ENCODE measurements at places on chromosomes 16 and 17. TPM values are rescaled to one million over a fixed set of nuclear protein-coding genes. Genes with fewer than 3 reads are reported as not detected.
A peak's percentile ranks its signal among the peaks of the same experiment; 100 is the strongest.

DNA sequence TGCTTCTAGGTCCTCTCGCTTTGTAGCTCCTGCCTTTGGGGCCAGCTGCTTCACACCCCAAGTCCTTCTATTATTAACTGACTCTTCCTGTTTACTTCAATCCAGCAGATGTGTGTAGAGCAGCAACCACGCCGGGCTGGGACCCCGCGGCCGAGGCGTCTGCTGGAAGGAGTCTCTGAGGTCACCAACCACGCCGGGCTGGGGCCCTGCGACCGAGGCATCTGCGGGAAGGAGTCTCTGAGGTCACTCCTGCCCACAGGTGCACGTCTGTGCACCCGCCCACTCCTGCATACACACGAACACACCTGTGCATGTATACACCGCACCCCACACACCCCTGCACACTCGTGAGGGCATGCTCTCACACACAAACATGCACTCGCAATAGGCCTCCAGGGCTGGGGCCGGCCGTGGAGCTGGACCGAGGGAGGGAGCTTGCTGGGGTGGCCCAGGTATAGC, 7.8 kb upstream of the TEX19 start:
- no peak for DNase-seq

GRCh38 chr17:14604591-14605266, 303.8 kb downstream of the HS3ST3B1 start:
- DNase-seq = no peak

The GAA gene
- 99.1 TPM for total RNA-seq

The KRTAP3-2 gene
- not detected for total RNA-seq

The EVPL gene
- total RNA-seq = 46.8 TPM

The PRSS33 gene
- not detected for total RNA-seq

- no peak for DNase-seq
Measured at GRCh38 chr17:27558842-27559505, 72.0 kb upstream of the LGALS9 start.

GRCh38 chr17:63932721-63933120, 590 bp upstream of the CD79B start:
- DNase-seq = no peak

DNA sequence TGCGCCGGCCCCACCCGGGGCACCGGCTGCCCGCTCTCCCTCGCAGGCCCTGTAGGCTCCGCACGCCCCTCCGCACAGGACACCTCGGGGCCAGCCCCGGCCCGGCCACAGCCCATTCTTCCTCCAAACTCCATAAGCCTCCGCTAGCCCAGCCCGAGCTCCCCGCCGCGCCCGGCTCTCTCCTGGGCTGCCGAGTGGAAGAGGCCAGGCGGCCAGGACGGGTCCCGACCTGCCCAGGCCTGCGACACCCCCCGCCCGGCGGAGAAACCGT, 397 bp downstream of the NCOR1 start:
- DNase-seq = peak; percentile 86

GRCh38 chr17:60664022-60664421, 13.6 kb upstream of the BCAS3 start:
- DNase-seq = no peak

GRCh38 chr17:67689534-67690177, 28.1 kb upstream of the NOL11 start:
- DNase-seq = no peak

DNA sequence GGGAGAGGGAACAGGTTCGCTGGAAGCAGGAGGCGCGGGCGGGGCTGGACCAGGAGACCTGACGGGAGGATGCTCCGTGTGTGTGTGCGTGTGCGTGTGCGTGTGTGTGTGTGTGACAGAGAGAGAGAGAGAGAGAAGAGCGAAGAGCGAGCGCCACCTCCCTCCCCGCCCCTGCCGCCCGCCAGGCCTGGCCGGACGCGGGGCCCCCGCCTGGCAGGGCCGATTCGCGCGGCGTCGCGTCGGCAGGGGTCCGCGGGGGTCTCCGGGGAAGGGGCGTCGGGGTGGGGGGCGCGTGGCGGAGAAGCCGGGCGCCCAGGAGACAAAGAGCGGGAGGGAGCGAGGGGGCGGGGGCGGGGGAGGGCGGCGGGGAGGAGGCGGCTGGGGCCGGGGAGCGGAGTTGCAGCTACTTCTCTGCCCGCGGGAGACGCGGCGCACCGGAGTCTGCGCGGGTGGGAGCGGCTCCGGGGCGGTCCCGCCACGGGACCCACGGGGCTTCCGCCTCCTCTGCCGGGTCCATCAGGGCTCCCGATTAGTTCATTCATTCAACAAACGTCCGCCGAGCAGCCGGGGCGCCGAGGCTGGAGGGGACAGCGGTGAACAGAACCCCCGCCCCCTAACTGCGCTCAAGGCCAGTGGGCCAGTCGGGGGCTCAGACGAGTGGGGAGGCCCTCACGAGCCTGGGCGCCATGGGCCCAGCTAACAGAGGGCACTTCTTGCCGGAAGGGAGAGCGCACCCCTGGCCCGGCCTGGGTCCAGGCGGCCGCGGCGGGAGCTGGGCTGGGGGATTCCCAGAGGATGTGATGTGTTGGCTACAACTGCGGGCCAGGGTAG, at the start of gene SAMD14:
Gene SAMD14 (minus strand): TSS at position 433 of the 831 bp plus-strand sequence. CDS start 5,201 bp downstream, outside the sequence.
- DNase-seq = peak; percentile 69

DNA sequence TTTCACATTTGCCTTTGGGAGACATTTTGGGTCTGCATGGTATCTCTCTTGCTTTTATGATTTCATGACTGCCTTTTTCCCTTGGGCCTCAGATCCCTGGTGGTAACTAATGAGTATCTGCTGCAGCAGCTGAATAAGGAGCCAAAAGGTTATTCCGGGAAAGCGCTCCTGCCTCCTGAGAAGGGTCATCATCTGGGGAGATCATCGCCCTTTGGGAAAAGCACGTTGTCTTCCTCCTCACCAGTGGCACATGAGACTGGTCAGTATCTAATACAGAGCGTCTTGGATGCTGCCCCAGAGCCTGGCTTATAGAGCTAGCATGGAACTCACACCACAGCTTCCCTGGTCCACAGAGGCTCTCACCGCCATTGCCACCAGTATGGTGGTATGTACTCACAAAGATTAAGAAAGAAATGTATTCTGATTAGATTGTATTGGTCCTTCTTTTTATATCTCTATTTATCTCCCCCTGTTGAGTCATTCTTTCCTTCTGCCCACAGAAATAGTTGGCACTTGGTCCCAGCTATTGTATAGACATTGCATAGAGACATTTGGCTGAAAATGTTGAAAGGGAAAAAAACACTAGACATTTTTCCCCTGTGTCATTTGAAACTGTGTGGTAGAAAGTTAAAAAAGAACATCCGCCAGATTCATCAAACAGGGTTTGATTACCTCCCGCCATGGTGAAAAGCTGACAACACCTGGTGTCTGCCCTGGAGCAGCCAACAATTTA, 8.4 kb downstream of the TPPP3 start:
- no peak for DNase-seq

DNA sequence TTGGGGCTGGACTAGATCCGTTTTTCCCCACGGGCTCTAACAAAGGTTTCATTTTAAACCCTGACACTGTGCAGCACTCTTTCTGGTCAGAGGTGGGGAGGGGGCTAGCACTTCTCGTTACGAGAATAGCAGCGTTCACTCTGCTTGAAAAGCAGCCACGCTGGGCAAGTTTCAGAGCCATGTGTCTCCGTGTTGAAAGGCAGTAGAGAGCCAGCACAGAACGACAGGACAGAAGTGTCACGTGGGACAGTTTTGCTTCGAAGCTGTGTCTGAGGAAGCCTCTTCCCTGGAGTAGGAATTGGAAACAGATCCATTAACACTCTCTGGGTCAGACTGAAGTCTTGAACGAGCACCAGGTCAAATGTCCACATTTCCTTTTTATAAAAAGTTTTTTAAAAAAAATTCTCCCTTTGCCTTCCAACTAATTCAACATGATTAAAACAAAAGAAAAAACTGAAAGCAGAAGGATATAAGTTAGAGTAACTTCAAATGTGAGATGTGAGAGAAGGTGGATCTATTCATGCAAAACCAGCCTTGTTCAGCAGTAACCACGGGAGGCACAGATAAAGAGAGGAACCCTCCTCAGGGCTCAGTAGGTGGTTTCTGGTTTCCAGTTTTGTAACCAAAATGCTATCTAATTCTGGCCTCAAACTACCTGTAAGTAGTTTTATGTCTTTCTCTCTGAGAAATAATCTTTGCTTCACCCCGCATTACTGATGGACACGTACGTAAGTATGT, 65.0 kb downstream of the SMG6 start:
- no peak for DNase-seq

DNA sequence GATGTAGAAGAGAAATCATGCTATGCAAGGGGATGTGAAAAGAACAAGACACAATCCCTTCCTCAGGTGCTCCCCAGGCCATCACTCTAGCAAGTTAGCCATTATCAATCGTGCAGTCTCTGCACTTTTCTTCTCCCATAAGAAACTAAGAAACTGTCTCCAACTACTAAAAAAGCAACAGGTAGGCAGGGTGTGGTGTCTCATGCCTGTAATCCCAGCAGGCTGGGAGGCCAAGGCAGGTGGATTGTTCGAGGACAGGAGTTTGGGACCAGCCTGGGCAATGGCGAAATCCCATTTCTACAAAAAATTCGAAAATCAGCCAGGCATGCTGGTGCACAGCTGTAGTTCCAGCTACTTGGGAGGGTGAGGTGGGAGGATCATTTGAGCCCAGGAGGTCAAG, 13.8 kb downstream of the PARN start:
- no peak for DNase-seq

- DNase-seq = peak; percentile 92
Measured at GRCh38 chr16:2500918-2501750, 12.6 kb upstream of the ATP6V0C start.

DNA sequence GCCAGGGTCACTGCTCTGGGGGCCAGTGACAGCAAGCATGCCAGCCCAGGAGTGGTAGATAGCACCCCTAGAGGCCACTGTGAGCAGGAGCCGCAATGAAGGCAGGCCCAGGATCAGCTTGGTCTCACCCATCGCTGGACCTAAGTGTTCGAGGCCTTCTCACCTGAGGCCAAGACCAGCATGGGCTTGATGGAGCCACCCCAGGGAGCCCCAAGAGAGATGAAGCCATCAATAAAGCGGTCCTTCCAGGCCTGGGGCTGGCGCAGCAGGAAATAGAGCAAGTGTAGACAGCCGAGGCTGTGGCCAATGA, 1.8 kb downstream of the LCAT start:
- no peak for DNase-seq

The INCA1 gene
- 4.5 TPM for total RNA-seq

The CLDN9 gene
- total RNA-seq = 0.75 TPM

DNA sequence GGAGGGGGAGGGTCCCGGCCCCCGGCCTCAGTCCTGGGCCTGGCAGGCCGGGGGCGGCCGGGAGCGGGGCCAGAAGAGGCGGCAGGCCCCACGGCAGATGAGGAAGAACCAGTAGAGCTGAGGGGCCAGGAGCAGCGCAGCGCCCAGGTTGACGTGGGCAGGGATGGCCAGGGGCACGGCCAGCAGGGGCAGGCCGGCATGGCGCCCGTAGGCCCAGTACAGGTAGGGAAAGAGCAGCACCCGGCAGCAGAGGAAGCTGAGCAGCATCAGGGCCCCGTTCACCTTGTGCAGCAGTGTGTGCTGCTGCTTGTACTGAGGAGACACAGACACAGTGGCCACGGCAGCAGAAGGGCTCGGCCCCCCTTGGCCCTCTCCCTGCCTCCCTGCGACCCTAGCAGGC, 2.2 kb downstream of the C16orf92 start:
- DNase-seq = no peak

- no peak for DNase-seq
Measured at GRCh38 chr17:77449908-77450741, 309.4 kb downstream of the SEC14L1 start.

The SLC12A3 gene
- total RNA-seq = not detected

DNA sequence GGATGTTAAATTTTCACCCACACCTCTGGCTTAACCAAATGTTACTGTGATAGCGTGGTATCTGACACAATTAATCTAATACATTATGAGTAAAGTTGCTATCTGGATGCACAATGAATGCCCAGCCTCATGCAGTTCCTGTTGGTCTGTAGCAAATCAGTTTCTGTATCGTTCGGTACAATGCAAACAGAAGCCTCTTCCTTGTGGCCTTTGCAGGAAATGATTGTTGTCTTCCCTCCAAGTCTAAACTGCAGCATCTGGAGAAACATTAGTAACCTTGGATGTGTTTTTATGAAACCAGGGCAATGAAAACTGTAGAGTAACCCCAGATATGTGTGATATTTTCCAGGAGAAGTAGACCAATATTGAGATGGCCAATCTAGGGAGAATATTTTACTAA, 46.8 kb downstream of the CYB561 start:
- DNase-seq = no peak

- DNase-seq = no peak
Measured at GRCh38 chr17:58693208-58693607, 806 bp downstream of the RAD51C start.

DNA sequence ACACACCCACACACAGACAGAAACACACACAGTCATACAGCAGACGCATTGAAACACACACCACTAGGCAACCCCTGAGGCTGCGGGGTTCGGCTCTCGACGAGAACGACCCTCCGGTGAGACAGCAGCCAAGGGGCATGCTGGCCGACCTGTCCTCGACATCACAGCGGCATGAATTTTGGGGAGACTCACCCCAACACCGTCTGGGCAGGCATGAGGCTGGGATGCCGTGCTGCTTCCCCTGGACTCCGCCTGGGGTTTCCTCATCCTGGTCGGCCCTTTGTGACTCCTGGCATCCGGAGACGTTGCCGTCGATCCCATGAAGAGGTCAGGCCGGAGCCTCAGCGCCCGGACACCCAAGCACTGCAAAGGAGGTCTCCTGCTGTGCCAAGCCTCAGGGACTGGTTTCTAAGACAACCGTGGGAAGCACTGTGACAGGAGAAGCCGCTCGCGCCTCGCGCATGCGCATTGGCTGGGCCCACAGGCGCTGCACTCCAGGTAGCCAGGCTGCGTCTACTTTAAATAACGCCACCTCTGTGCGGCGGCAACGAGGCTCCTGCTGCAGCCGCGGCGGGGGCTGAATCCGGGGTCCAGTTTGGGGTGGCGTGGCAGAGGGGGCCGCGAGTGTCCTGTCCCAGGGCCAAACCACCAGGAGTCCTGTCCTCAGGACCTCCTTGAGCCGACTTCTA, 13.8 kb upstream of the KCNJ18 start:
- peak; percentile 67 for DNase-seq

- no peak for DNase-seq
Measured at GRCh38 chr16:628321-629061, 2.3 kb upstream of the WFIKKN1 start.

The CCL4 gene
- 12.5 TPM for total RNA-seq

The TTYH2 gene
- 7.4 TPM for total RNA-seq

GRCh38 chr16:78461496-78462287, 362.2 kb downstream of the WWOX start:
- DNase-seq = no peak

The IL34 gene
- 3.3 TPM for total RNA-seq

DNA sequence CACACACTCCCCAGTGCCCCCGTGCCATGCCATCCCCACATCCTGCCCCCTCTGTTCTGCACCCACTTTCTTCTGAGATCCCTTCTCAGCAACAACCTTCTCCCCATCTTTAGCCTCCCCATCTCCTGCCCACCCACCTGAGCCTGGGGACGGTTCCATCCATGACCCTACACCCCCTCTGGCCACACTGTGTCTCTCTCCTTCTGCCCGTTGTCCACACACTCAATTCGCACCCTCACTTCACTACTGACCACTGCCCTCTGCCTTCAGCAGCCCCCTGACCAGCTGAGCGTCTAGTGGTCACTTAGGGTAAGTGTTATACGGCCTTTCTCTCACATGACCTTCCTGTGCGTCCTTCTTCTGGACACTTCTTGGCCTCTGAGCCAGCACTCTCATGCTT, 6.1 kb downstream of the ARHGAP27 start:
- no peak for DNase-seq

The BCL6B gene
- total RNA-seq = 42.6 TPM

Data from upper lobe of right lung (tissue), 1 donor.